T-cell (primary cell): ENCODE measurements at places on chromosomes 2 and 18.

GRCh38 chr2:128812183-128812940, 493.7 kb upstream of the HS6ST1 start:
- no peak for DNase-seq

- DNase-seq = no peak
These were observed 48.9 kb upstream of the AAK1 start for GRCh38 chr2:69692424-69692823.

GRCh38 chr2:220226076-220226475, 598.6 kb downstream of the SLC4A3 start:
- no peak for DNase-seq

DNA sequence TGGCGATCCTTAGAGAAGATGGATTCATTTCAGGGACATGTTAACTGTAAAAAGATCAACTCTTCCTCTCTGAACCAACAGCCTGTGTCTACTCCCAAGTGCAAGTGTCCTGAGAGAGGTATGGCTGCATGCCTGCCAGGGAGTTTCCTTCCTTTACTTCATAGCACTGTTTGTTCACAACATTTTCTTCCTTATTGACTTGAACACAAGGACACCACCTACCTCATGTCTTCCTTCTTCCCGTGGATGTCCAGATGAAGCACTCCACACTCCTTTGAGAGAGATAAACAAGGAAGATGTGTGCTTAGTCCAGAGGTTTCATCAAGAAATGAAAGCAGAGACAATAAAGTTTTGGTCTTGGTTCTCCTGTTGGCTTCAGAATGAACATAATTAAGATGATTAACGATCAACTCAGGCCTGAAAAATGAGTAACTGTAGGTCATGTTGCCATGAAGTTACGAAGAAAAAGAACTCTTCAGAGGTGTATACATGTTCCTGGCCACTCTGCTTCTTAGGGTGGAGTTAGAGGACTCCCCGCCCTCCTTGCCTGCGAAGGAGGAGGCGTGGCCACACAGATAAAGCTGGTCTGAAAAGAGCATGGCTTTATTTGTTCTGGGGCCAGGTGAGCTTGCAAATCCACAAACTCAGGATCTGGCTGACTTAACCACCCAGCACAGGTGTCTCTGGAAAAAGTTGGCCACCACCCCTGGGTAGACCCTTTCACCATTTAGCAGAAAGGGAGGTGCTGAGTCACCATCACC, 155.0 kb upstream of the KCTD1 start:
- no peak for DNase-seq

- no peak for DNase-seq
These were observed 22.4 kb downstream of the PTPN2 start for GRCh38 chr18:12861637-12862036.

- no peak for DNase-seq
These were observed 391.7 kb upstream of the SALL3 start for GRCh38 chr18:78587626-78588600.

DNA sequence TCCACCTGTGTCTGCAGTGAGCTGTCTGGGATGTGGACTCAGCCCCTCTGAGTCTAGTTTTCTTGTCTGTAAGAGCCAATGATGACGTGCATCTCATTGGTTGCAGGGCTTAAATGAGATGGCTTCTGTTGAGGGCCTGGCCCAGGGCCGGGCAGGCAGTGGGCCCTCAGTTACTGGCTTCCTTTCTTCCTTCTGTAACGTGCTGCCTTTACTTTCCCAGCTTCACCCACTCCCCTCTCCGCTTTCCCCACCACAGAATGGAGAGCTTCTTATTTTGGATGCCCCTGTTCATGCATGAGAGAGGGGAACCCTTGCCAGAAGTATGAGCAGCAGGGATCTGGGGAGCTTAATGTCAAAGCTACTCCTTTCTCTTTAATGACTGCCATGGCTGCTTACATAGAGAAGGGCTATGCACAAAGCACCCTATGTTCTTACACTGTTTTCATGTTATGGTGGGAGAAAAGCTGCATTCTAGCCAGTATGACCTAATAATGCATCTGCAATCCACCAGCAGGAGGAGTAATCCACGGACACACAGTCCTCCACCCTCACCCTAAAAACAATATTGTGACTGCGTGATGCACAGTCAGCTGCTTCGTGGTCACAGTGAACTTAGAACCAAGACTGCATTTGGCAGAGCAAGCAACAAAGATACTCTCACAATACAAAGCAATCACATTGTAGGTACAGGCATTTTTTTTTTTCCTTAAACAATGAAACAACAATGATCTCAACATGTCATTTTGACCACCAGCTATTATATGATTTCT, 37.2 kb downstream of the CREG2 start:
- DNase-seq = no peak

GRCh38 chr18:2515908-2516625, 55.2 kb downstream of the METTL4 start:
- DNase-seq = peak; percentile 8

DNA sequence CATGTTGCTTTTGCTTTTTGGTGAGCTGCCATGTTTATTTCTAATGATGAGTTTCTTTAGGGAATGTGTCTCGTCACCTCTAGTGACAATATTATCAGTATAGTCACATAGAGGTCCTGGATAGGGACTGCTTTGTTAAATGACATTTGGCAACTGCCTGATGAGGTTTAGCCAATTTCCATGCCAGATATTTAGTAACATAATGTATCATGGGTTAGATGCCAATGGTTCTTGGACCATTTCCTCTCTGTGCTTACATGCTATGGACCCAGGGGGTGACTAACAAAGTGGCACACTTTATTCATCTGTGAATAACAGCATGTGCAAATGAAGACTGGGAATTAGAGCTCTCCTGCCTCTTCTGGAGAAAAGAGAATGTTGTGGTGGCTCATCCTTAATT, 56.2 kb upstream of the RAB27B start:
- no peak for DNase-seq

- DNase-seq = no peak
These were observed 270.7 kb upstream of the HNMT start for GRCh38 chr2:137693534-137693933.

DNA sequence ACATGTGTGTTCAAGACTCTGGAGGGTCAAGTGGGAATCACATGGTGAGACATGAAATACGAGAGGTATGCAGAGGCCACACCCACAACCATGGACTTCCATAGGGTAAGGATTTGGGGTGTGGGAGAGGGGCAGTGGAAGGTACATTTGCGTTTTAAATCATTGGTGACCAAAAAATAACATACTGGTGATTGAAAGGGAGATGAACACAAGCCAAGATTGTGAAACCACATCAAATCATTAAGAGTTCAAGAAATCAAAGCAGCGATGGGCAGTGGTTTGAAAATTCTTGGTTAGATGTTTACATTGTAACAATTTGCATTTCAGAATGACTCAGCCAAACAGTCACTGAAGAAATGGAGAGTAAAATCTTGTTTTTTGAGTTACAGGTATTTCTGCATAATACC, 1.9 kb upstream of the CABYR start:
- no peak for DNase-seq

GRCh38 chr2:14756981-14757657, 124.6 kb downstream of the LRATD1 start:
- DNase-seq = no peak

DNA sequence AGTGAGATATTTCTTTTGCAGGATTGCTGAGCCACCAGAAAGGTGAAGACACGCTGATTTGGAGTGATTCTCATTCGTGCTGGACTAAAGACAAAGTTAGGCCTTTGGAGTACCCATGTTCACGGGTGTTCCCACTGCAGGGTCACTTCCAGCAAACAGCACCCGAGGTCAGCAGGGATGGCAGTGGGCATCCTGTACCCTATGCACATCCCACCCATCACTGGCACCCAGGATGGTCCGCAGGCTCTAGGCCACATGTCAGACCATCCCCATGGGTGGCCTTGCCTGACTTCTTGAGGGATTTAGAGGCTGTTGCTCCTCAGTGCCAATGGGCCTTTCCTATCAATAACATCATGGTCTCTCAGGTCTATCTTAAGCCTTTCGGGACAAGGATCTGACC, 39.3 kb upstream of the TMEM17 start:
- no peak for DNase-seq

- no peak for DNase-seq
These were observed 367.4 kb upstream of the GULP1 start for GRCh38 chr2:187924293-187924692.

- no peak for DNase-seq
These were observed 26.6 kb downstream of the GEN1 start for GRCh38 chr2:17780546-17780945.

DNA sequence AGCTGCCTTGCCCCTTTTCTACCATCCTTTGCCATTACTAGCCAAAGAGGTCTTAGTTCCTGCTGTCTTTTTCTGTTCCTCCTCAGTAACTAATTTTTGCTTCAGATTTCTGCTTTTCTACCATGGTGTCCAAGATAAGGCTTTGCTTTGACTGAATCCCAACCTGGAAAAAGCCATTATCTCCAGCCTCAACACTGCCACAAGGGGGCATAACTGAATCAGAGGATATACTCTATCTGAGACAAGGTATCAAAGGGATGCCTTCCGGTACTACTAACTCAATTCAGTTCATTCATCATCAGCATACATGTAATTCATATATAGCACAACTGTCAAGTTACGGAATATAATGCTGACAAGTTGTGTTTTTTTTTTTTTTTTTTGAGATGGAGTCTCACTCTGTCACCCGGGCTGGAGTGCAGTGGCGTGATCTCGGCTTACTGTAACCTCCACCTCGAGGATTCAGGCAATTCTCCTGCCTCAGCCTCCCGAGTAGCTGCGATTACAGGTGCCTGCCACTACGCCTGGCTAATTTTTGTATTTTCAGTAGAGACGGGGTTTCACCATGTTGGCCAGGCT, 11.4 kb downstream of the OSGEPL1 start:
- peak; percentile 18 for DNase-seq

GRCh38 chr2:227834423-227834822, 20.8 kb downstream of the CCL20 start:
- no peak for DNase-seq

DNA sequence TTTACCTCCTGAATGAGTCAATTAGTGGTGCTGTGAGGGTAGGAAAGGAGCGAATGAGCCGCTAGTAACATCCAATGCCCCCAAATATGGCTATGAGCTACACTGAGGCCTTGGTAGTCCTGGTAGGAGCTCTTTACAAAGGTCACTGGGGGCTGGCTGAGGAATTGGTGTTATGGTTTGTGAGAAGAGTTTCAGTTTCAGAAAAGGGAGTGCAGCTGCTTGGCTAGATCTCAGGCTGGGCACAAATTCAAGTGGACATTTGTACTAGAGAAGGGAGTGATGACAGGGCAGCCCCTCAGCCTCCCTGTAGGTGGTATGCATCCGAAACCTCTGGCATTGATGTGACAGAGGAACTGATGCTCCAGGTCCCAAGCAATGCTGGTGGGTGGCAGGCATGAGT, 13.9 kb upstream of the PAIP2B start:
- no peak for DNase-seq
